ENCODE measurements at places on chromosomes 11 and 22. TPM values are rescaled to one million over a fixed set of nuclear protein-coding genes. Genes with fewer than 3 reads are reported as not detected.

GRCh38 chr11:117702946-117703598, 93.9 kb downstream of the DSCAML1 start:
- no peak for DNase-seq

- DNase-seq, result peak; percentile 77
Measured at GRCh38 chr11:19432370-19433061, 191.8 kb upstream of the E2F8 start.

DNA sequence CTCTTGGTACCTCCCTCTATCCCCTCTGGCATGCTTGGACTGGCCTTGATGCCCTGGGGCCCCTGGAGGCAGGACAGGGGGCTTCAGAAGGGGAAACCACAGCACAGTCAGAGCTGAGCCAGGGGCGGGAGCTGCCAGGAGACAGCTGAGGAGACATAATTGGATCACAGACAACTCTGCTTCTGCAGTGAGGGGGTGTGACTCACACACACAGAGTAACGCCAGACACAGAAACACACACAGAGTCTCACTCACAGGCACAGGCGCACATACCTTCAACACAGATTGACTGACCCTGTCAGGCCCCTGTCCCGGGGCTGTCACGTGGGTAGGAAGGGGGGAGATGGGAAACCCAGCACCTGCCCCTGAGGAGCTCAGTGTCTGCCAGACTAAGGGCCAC, 20.6 kb downstream of the STARD10 start:
- DNase-seq, result peak; percentile 57

DNA sequence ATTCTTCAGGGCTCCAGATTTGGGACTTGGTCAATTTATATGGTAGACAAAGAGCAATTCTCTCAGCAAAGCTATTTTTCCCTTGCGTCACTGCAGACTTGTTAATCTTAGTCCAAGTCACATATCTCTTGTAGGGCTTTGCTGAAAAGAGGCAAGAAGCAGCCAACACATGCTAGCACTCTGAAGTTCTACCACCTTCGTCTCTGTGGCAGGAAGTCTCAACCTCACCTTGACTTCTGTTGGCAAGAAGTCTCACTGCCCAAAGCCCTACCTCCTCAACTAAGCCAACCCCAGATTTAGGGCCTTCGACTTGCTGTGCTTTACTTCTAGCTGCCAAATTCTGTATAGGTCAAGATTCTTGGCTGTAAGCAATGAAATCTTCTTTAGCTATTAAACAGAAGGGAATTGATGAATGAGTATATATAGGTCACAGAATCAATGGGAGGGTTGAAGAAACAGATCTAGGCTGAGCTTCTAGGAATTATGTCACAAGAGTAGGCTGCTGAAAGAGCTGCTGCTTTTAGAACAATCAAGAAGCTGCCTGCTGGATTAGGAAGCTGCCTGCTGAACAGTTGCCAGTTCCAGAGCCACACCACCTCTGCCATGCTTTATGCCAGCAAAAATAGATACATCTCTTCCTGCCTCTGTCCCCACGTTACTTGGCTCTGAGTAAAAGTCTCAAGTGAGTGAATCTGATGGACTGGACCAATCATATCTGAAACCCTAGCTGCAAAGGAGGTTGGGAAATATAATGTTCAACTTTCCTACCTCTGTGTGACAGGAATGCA, 17.6 kb upstream of the NCR3LG1 start:
- DNase-seq, result no peak

- no peak for DNase-seq
Measured at GRCh38 chr11:16015741-16016467, 340.4 kb downstream of the SOX6 start.

DNA sequence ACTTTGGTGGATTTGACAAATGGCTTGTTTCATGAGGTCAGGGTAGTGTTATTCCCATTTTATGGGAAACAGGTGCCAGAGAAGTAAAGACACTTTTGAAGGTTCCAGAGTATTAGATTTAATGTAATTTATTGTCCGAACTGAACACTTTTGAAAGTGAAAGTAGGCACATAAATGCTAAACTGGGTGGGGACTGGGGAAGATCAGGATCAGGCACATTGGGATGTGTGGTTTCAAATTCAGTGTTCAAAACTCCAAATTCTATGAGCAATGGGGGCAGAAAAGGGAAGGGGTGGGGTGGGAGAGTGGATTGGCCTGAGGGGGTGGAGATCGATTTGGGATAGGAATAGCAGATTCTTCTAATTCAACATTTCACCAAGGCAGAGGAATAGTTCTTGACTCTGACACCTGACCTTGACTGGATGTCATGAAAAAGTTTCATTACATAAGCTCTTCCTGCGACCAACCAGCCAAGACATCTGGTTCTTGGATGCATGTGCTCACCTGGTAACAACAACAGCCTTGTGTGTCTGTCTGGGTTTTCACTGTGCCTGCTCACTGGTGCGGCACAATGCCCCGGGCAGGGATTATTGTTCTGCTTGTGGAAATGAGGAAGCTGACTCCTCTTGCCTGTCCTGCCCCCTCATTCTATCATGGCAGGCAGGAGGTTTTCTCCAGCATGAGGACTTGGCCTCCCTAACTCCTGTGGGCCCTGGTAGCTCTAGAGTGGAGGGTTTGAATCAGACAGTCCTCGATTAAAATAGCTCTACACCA, 10.8 kb downstream of the PPFIBP2 start:
- DNase-seq, result no peak

GRCh38 chr11:44208976-44209603, 100.8 kb downstream of the ALX4 start:
- DNase-seq, result no peak

GRCh38 chr11:87425391-87425790, 387.7 kb downstream of the TMEM135 start:
- no peak for DNase-seq

DNA sequence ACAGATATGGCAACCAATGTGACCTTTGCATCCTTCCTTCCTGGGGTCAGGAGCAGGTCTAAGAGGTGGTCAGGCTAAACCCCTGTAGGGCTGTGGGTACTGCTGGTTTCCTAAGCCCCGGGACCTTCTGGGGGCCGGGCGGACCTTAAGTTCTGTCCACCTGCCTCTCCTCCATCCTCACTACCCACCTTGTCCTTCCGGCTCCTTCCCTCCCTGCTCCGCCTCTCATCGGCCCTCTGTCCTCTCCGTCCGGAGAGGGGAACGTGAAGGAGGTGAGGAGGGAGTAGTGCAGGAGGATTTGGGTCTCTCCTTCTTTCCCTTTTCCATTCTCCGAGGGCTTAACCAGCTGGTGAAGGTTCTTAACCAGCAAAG, 28.3 kb upstream of the PARVB start:
- no peak for DNase-seq

DNA sequence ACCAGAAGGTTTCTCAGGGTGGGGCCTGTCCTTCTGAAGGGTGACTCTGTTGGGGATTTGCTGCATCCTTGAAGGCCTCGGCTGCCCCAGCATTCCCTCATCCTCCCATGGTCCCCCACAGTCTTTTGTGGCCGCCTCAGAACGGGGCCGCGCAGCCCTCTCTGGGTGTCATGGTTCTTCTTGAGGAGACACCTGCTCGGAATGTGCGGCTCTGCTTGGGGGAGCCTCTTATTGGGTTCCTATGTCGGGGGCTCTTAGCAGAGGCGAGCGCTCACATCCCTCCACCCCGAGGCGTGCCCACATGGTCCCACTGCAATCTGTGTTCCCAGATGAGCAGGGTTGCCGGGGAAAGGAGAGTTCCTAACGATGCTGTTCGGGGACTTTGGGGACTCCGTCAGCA, 1008.4 kb downstream of the BRD1 start:
- no peak for DNase-seq

The SHANK2 gene
- polyA plus RNA-seq, result 0.72 TPM

The HEPHL1 gene
- polyA plus RNA-seq, result 0.04 TPM

The SLC5A1 gene
- polyA plus RNA-seq, result not detected

The TMEM86A gene
- polyA plus RNA-seq, result 0.47 TPM

The OR6T1 gene
- not detected for polyA plus RNA-seq

The POLA2 gene
- 14.1 TPM for polyA plus RNA-seq

The MIOX gene
- polyA plus RNA-seq, result 0.14 TPM

The SERHL2 gene
- polyA plus RNA-seq, result 9.0 TPM
